ENCODE measurements at places on chromosomes 2 and 18.

GRCh38 chr2:96167407-96168013, 22.3 kb upstream of the DUSP2 start:
- no peak for DNase-seq

GRCh38 chr2:135890835-135891234, 14.6 kb upstream of the MCM6 start:
- no peak for DNase-seq

DNA sequence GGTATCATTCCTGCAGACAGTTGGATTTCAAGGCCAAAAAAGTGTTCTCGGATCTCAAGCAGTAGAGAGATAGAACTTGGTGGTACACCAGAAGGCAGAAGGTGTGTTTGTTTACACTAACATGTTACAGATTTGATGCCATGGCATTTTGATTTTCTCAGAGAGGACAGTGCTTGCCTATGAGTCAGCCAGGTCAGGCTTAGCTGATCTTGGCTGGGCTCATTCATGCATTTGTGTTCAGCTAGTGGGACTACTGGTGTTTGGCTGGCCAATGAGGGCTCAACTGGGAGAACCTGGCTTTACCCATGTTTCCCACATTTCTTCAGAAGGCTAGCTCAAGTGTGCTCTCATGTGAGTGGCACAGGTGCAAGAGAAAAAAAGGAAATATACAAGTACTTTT, 162.0 kb downstream of the C1D start:
- no peak for DNase-seq

DNA sequence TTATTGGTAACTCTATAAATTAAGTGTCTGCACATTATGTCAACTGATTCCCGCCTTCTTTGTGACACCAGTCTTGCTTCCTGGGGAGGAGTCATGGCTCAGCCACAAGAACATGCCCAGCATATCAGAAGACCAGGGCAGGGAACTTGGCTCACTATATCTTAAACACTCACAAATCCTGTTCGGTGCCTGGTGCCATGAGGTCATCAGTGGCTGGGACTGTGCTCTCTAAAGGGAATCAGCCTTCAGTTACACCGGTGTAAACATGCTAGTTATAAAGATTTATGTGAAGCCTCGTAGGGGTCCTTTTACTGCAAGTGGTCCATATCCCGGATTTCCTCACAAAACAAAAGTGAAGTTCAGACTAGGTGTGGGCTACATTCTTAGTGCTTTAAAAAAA, 73.1 kb upstream of the ZNF521 start:
- no peak for DNase-seq

DNA sequence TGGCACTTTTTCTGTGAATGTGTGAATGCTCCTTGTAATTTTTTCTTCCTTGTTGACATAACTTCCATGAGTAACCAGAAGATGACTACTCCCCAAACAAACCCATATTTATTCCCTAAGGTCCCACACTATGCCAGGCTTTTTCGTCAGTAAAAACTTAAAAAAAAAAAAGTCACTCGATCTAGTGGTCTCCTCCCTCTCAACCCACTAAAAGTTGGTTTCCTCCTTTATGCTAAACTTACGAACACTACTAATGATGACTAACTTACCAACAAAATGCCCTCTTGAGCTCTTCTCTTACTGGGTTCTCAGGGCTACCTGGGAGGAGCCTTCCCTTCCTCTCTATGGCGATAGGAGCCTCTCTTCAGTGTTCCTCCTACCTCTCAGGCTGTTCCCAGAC, 18.2 kb downstream of the ACVR1 start:
- no peak for DNase-seq

DNA sequence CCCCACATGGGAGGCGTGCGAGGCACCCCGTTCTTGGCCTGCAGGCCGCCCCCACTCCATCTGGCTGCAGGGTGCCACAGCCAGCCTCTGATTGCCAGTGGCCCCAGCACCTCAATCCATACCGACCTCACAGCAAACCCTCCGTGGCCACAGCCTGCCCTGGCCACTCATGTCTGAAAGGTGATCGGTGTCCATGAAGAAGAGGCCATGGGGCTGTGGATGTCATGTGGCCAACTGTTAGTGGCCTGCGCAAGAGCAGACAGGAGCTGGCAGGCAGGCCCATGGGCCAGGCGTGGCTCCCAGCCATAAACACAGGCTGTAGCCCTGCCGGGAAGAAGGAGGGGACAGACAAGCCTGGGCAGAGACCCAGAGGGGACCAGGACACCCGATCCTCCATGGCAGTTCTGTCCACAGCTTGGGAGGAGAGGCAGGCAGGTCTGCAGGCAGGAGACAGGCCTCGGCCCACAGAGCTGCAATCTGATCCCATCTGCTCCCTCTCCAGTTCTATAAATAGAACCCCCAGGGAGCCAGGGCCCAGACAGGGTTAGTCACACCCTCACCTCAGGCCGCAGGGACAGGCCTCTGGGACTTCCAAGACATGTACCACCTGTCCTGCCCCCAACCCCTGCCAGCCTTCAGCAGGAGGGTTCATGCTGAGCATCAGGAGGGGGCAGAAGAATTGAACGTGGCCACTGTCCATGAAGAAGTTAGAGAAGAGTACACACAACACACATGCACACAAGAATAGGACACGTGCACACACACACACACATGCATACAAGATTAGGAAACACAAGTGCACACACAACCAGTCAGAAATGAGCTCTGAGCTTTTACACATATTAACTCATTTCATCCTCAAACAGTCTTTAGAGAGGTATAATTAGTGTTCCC, 16.9 kb downstream of the STEAP3 start:
- DNase-seq: peak; percentile 62

DNA sequence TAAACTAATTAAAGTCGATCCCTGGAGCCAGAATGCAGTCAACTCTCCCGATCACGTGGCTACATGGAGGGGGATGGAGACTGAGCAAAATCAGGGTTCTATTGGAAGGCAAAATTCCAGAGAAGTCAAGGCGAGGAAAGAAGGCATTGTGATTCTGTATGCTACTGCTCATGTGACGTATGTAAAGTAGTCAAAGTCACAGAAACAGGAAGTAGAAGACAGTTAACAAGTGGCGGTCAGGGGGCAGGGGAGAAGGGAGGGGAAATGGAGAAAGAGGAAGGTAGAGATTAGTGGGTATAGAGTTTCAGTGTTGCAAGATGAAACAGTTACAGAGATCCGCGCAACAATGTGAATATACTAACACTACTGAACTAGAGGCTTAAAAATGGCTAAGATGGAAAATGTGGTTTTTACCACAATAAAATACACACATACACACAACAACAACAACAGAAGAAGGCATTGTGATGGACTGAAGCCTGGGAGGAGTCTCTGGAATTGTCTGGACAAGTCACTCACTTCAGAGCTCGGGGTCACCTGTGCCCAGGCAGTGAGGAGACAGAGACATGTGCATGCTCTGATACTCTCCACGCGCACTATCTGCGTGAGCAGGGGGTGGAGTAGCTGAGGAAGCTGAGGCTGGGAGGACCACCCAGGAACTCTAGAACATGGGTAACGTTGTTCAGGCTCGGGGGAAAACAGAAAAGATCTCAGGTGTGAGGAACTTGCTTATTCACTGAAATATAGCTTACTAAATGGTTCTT, 89.9 kb upstream of the CDCA7 start:
- no peak for DNase-seq

- peak; percentile 55 for DNase-seq
These were observed 283.3 kb downstream of the AFF3 start for GRCh38 chr2:99858951-99859596.

GRCh38 chr2:72141881-72142451, 5.7 kb downstream of the CYP26B1 start:
- no peak for DNase-seq

DNA sequence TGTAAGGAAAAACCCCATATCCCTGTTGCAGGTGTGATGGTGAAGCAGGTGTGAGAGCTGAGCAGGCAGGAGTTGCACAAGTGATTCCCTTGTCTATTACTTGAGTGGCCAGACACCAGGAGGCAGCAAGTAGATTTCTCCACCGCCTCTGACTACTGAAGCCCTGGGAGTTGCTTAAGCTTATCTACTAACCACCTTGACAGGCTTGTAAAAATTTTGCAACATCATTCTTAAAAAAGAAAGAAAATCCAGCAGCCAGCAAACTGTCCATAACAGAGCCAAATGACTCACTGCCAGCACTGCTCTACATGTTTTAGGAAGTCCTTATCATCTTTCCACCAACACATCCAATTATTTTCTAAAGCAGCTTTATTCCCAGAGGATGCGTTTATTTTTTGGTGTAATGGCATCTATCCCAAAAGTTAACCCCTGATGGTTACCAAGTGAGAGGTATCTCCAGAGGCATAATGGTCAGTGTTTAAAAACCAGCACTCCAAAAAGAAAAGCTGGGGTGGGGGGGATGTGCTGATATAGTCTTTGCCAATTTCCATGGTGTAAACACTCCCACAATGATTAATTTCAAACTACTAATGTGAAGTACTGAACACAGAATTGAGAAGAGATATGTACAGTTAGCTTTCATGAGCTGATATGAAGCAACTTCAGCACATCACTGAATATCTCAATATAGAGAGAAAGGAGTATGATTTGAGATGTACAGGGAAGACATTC, 16.3 kb upstream of the GPR39 start:
- peak; percentile 41 for DNase-seq

GRCh38 chr2:109516445-109517117, 97.2 kb downstream of the SEPTIN10 start:
- DNase-seq: peak; percentile 52

GRCh38 chr2:236899950-236900640, 185.6 kb upstream of the COPS8 start:
- no peak for DNase-seq

- DNase-seq: no peak
These were observed 35.4 kb upstream of the MPPE1 start for GRCh38 chr18:11943551-11943950.

DNA sequence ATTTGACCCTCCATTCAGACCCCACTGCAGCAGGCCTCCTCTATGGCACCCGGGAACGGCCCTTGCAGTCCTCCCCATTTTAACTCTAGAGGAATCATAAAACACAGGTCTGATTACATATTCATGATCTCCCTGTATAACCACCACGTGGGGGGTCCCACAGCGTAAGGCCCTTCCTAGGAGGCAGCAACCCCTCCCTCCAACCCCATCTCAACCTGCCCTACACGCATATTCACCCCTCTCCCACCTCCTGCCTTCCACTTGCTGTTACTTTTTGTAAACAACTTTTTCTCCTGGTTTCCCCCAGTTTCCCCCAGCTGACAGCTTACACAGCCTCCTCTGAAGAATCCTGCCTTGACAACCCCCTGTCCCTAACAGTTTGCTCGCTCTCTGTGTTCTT, 85.1 kb upstream of the FOXI3 start:
- DNase-seq: no peak

DNA sequence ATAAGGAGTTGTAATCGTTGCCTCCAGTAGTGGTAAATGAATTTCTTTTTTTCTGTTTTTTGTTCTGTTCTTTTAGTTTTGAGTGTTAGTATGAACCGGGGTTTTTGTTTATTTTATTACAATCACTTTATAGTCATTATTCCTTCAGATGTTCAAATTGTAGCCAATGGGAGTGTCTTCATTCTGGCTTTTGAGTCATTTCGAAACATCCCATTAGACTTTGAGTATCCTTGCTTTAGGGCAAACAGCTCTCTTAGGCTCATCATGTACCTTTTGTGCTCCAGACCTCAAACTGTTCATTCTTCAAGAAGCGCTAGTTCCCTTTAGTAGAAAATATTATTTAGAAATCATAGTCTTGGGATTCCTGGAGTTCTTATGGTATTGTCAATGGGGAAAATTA, 54.2 kb upstream of the PAX3 start:
- no peak for DNase-seq

DNA sequence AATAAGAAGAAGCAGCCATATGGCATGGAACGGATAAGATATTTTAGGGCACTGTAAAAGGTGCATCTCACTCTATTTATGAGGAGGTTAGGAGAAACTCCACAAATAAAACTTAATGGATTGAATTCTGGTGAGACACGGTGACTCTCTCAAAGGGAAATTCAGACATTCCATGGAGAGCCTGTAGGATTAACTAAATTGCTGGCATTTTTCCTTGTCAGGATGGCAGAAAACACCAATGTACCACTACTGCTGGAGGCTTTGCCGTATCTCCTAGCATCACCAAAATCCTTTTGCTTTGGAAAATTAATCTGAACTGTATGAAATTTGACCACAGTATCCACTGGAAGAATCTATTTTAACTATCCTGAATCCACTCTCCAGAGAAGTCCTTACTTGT, 79.3 kb downstream of the RBM43 start:
- no peak for DNase-seq
